ENCODE measurements at places on chromosomes 1 and 21.

- DNase-seq = no peak
These were observed 771.6 kb upstream of the CXADR start for GRCh38 chr21:16741141-16741665.

GRCh38 chr1:111992476-111992875 is 3.0 kb upstream of the KCND3 start:
- no peak for DNase-seq

- no peak for DNase-seq
These were observed 7.0 kb upstream of the CDCP2 start for GRCh38 chr1:54159733-54160316.

DNA sequence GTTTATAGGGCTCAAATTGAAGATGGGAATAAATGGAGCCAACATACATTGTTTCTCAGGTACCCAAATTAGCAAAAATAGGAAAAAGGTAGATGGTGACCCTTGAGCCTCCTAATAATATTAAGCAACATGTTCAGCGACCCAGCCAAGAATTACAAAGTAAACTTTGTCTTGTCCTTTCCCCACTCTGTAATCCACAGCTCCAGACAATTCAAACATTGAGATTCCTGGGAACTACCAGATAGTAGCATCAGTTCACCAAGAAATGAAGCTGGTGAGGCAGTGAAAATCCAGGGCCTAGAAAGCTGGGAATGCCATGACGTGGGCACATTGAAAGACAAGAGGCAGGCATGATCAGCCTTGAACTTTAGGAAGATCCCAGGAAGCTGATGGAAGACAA is 11.7 kb downstream of the HAO2 start:
- no peak for DNase-seq

- DNase-seq = no peak
These were observed 5.2 kb upstream of the PIGC start for GRCh38 chr1:172448995-172449584.

GRCh38 chr1:93313026-93313425 is 32.7 kb upstream of the DR1 start:
- no peak for DNase-seq

GRCh38 chr1:84573481-84573966 is 716 bp downstream of the CTBS start:
- no peak for DNase-seq
